ENCODE measurements at places on chromosomes 11 and 22. TPM values are rescaled to one million over a fixed set of nuclear protein-coding genes. Genes with fewer than 3 reads are reported as not detected.

Gene OR10D3
- total RNA-seq = not detected

- H3K27ac ChIP-seq = no peak overlapping the region
- H3K27me3 ChIP-seq = peaks cover 2% of the 10 kb centered on the region
- DNase-seq = no peak
- H3K4me3 ChIP-seq = no peak overlapping the region
- H3K4me1 ChIP-seq = no peaks in the 10 kb centered on the region
These were observed 2.2 kb downstream of the TNNT3 start for GRCh38 chr11:1921574-1922141.

Gene PPFIA1
- total RNA-seq = 48.0 TPM

Gene TUB
- total RNA-seq = 5.7 TPM

Gene TREH
- total RNA-seq = not detected

Gene ABTB2
- 12.2 TPM for total RNA-seq

DNA sequence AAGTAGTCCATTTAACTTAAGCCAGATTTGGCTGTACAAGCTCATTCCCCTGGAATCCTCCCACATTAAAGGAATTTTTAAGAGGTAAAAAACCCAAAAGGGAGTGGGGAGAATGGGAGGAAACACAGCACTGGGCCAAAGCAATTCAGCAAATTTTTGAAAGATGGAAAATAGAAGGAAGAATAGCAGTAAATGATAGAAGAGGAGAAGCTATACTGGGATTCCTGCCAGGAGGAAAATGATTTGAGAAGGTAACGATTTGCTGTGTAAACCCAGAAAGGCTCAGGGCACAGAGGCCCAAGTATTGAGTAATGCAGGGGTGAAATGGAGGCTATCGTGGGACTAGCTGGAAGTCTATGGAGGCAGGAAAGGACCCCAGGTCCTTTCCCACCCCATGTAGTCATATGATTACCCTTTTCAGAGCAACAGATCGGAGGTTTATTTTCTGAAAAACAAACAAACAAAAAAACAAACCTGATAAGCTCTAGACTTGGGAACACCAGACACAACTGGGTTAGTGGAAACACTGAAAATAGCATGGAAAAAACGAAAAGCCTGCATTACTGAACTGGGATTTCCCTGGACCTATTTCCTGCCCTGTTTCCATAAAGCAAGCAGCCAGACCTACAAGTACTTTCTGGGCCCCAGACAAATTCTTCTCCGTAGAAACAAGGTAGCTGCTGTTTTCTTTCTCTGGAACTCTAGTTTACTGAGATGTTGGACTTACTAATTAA lies 140.0 kb downstream of the SWAP70 start:
- peaks cover 16% of the 10 kb centered on the region for H3K4me1 ChIP-seq
- H3K4me3 ChIP-seq = no peak overlapping the region
- no peaks in the 10 kb centered on the region for H3K27me3 ChIP-seq
- H3K27ac ChIP-seq = no peak overlapping the region
- no peaks in the 10 kb centered on the region for H3K36me3 ChIP-seq

Gene BTBD18
- total RNA-seq = not detected

Gene SYTL2
- total RNA-seq = 36.9 TPM
